Caki2 (cell line): ENCODE measurements at places on chromosomes 11 and 22.

- DNase-seq = peak; percentile 63
Measured at GRCh38 chr22:22959147-22959827, 71.7 kb downstream of the IGLL5 start.

- DNase-seq = no peak
Measured at GRCh38 chr11:12176410-12176809, 66.0 kb downstream of the MICAL2 start.

DNA sequence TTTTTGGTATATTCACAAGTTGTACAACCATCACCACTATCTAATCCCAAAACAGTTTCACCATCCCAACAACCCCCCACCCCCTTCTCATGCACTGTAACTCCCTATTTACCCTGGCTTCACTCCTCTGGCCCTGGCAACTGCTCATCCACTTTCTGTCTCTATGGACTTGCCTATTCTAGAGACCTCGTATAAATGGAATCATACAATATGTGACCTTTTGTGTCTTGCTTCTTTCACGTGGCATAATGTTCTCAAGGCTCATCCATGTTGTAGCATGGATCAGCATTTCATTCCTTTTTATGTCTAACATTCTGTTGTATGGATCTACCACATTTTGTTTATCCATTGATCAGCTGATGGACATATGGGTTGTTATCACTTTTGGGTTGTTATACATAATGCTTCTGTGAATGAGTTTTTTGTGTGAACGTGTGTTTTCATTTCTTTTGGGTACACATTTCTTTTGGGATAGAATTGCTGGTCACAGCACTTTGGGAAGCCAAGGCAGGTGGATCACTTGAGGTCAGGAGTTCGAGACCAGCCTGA is 46.1 kb downstream of the GDPD5 start:
- no peak for DNase-seq

DNA sequence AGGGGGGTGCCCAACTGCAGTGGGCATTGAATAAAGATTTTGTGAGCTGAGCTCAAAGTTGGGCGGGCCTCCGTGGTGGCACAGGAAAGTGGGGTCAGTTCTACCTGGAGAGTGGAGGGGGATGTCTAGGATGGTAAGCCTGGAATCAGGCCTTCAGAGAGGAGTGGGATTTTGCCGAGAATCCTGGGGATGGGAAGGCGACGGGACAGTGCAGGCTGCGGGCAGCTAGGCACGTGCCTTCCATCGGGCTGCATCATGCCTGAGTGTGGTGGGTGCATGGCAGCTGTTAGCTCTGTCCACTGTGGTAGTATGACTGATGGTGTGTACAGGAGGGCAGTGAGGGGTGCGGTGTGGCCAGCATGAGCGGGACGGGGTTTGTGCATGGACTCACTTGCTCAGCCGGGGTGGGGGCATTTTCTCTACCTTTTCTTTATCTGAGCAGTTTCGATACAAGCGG is 3.6 kb downstream of the SHANK3 start:
- DNase-seq = no peak

GRCh38 chr22:19674929-19675253 is 39.4 kb upstream of the SEPTIN5 start:
- DNase-seq = no peak

GRCh38 chr11:112398798-112399478 is 138.3 kb upstream of the PLET1 start:
- DNase-seq = no peak

DNA sequence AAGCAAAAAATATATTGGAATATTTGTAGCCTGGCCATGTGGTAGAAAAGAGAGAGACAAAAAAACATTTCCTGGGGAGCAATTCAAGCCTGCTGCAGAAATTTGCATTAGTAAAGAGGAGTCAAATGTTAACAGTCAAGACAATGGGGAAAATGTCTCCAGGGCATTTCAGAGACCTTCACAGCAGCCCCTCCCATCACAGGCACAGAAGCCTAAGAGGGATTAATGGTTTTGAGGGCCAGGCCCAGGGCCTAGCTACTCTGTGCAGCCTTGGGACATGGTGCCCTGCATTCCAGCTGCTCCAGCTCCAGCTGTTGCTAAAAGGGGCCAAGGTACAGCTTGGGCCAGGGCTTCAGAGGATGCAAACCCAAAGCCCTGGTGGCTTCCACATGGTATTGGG is 46.8 kb downstream of the PGR start:
- DNase-seq = no peak

GRCh38 chr22:36796552-36797175 is 20.2 kb downstream of the PVALB start:
- no peak for DNase-seq

DNA sequence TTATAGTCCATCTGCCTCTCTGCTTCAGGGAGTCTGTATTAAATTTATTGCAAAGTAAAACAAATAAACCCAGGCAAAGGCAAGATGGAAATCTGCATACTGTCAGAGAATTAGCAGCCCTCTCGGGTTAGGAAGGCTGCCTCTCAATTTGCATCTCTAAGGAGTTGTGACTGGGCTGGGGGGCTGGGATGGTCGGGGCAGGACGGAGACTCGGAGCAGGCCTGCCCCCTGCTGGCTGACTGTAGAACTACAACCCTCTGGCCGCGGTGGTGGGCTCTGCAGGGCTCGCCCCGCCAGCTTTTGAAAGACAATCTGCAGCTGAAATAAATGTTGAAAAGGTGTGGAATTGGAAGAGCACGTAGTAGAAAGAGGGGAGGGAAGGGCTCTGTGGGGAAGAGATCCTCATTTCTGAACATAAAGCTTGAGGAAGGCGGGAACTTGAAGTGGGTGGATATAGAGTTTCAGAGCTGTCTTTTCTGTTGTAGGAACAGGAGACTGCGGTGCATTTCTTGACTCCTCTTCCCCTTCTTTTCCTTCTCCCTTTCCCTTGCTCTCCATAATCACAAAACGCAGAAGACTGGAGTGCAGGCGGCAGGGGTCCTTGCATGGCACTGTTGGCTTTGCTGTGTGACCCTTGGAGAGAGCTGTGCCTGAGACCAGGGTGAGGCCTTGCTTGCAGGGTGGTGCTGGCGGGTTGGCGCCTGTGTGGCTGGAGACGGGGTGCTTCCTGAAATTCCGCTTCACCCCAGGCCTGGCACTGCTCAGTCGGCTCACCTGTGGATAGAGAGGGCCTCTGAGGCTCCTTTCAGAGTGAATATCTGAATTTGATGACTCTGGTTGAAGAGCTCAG is 22.6 kb upstream of the PKNOX2 start:
- DNase-seq = peak; percentile 7

DNA sequence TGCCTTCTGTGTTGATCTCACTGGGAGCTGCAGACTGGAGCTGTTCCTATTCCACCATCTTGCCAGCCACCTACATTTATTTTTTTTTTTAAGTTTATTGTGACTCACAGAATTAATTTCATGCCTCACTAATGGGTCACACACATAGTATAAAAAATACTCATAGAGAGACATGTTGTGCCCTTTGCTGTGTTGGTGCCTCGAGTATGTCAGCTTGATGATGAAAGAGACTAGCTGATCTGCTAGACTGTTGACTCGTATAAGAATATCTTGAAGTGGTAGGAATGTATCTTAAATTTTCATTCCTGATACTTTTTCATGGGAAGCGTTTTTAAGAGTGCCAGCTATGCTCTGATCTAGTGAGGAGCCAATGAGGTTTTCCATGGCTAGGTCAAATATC is 28.6 kb upstream of the AMPD3 start:
- no peak for DNase-seq

DNA sequence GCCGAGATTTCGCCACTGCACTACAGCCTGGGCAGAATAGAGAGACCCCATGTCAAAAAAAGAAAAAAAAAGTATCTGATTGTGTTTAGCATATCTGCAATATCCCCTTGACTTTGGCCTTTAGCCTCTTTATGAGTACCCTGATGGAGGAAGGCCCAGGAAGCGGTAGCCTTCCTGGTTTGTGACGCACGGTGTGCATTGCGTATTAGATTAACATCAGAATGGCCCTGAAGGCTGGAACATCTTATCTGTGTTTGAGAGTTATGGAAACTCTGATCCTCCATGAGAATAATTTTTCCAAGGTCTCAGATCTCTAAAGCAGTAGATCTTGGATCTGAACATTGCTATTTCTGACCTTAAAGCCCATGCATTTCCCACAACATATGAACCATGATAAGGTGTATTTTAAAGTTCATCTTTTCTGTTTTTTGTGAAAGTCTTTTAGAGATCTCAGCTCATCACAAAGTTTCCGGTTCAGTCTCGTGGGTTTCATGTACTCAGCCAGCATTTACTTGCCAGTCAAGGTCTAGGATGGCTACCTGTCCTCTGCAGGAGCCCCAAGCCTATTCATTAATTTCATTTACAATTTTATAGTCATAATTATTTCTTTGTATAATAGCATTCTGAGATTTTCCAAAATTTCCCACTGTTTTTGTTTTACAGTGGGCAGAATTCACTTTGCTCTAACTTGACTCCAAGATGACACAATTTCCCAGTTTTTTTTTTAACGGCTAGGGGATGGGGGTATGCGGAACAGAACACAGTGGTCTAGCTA is 605 bp upstream of the FDX1 start:
- no peak for DNase-seq

DNA sequence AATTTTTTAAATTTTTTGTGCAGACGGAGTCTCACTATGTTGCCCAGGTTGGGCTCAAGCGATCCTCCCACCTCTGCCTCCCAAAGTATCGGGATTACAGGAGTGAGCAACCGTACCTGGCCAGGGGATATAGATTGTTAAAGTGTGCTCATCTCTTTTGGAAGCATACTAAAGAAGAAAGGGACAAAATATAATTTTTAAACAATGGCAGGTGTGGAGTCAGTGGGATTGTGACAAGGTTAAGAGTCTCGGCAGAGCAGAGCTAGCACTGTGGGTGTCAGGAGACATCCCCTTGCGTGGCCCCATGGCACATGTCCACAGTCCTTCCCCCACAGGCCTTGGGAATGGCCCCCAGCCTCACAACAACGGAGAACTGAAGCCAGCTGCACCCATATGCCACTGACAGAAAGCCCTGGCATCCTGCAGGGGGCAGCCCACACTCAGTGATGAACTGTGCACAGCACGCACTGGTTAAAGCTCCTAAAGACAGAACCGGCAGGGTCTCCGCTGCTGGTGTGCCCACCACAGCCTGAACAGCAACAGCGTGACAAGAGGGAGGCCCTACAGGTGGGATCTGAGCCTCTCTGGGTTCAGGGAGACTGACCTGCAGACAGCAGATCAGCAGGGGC is 29.9 kb downstream of the SERPIND1 start:
- DNase-seq = peak; percentile 18
